ENCODE measurements at places on chromosomes 2 and 18.

GRCh38 chr18:24930971-24931370, 421.0 kb downstream of the ZNF521 start:
- DNase-seq: no peak

- no peak for DNase-seq
Observed at GRCh38 chr2:128568106-128568505, 249.4 kb upstream of the HS6ST1 start.

DNA sequence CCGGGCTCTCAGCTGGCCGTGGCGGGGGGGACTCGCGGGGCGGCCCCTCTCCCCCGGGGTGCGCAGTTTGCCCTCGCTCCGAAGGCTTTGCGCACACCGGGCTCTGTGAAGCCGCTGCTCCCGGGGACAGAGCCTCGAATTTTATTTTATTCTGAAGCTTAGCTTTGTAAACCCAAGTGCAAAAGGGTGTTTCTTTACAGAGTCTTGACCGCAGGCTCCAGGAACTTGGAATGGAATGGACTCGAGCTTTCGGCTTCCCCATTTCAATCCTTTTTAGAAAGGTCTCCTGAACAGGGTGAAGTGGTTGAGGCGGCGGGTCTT, 2.0 kb downstream of the GALR1 start:
- DNase-seq: no peak

- DNase-seq: no peak
Observed at GRCh38 chr2:167190053-167190452, 301.8 kb downstream of the XIRP2 start.

DNA sequence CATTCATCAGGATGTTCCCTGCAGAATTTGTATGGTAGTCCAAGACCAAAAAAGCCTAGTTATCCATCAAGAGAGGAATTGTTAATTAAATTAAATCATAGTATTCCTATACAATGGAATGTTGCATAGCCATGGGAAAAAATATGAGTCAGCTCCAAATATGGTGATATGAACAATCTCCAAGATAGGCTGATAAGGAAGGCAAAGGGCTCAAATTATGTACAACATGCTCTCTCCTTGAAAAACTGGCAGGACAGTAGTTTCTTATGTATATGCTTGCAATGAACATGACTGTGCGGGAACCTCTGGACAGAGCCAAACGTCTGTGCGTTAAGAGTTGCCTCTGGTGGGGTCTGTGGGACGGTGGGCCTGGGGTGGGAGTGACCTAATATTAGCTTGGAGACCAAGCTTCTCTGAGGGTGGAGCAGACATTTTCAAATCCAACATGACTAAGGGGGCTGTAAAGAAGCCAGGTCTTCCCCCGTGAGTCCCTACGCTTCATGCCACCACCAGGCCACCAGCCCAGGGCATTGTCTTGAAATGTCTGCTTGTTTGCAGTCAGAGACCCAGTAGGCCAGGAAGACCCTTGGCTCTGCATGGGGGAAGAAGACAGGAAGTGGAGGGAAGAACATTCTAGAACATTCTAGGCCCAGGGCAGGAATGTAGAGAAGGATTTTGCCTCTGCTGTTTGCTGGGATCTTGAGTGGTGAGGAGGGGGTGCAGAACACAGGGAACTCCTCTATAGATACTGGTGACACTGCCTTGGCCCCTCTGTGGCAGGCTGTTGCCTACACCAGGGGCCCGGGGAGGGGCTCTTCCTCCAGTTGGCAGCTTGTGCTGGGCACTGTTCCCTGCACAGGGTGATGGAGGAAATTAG, 244.0 kb upstream of the HS6ST1 start:
- no peak for DNase-seq

- DNase-seq: peak; percentile 12
Observed at GRCh38 chr2:181546086-181546485, 88.9 kb downstream of the ITGA4 start.

DNA sequence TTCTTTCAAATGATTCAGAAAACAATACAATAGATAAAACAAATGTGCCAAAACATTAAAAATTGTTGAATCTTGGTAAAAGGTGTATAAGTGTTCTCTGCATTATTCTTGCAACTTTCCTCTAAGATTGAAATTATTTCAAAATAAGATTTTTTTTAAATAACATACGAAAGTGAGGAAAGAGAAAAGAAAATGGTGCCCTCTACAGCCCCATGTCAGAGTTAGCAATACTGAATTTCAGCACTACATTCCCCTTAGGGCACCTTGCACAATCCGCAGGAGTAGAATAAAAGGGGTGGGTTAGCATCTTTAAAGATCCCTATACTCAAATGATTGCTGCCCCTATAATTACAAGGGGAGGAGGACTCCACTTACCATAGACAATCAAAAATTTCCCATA, 433.7 kb downstream of the BCL11A start:
- no peak for DNase-seq

- no peak for DNase-seq
Observed at GRCh38 chr18:23198217-23198845, 63.0 kb downstream of the CABLES1 start.

DNA sequence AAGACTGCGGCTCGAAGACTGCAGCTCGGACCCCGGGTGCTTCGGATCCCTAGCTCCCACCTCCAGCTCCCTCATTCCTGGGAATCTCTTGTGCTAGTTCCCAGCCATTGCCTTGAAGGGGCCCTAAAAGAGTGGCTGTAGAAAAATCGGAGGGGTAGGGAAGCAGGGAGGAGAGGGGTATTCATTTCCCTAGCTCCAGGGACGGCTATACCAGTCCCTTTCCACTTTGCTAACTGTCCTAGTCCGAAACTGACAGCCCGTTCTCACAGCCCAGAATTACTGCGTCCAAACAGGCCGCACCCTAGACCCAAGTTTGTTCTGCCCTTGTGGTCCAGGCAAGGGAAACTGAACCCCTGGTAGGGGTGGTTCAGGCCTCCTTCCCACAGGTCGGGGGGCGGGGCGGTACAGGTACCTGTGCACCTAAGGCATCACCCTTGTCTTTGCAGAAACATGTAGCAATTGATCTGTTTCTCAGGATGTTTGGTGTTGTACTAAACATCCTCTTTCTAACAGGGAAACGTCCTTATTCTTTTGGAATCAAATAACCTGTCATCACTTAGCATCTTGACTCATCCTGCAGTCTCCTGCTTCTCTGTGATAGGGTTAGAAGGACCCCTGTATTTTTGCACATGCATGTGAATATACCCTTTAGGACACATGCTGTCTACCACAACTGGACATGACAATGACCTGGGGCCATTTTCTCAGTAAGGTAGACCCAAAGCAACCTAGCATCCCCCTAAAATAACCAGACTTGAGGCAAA, 4.0 kb downstream of the EMX1 start:
- no peak for DNase-seq

- no peak for DNase-seq
Observed at GRCh38 chr2:203891474-203891873, 23.9 kb downstream of the CTLA4 start.

DNA sequence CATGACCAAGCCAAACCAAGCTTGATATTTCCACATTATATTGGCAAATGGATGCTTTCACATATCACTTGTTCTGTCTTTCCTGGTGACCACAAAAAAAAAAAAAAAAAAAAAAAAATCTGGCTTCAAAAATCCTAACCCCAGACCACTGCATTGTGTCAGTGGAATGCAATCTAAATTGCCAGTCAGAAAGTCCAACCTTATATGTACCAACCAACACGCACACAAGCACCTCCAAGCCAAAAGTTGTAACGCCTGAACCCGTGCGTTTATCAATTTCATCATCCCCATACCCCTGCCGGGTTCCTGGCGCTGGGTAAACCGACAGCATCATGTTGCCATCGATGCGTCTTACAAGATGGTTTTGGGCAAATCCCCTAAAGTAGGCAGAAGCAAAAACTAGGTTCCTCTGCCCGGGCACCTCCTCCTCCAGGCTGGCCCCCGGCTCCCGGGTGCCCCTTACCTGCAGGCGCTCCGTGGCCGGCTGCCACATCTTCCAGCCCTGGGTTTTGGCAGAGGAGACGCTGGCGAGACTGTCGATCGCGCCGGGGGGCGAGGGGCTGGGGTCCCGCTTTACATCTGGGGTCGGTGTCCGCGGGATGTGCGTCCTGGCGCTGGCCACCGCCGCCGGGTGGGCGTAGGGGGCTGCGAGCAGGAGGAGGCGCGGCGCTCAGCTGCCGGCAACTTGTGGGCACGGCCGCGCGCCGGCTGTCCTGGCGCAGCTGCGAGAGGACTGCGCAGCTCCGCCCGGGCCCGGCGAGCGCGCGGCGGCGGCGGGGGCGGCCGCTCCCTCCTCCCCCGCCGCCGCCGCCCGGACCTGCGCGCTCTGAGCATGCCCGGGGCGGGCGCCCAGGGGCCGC, at the start of gene PID1:
PID1 (minus strand) TSS at position 737 of the 860 bp plus-strand sequence; CDS start at position 493, 244 bp downstream.
- no peak for DNase-seq

- DNase-seq: no peak
Observed at GRCh38 chr18:24078391-24078790, 60.5 kb upstream of the CABYR start.

Measured in BJ (cell line).